Bone marrow (tissue), 2 donors: ENCODE measurements at places on chromosomes 16 and 17.

DNA sequence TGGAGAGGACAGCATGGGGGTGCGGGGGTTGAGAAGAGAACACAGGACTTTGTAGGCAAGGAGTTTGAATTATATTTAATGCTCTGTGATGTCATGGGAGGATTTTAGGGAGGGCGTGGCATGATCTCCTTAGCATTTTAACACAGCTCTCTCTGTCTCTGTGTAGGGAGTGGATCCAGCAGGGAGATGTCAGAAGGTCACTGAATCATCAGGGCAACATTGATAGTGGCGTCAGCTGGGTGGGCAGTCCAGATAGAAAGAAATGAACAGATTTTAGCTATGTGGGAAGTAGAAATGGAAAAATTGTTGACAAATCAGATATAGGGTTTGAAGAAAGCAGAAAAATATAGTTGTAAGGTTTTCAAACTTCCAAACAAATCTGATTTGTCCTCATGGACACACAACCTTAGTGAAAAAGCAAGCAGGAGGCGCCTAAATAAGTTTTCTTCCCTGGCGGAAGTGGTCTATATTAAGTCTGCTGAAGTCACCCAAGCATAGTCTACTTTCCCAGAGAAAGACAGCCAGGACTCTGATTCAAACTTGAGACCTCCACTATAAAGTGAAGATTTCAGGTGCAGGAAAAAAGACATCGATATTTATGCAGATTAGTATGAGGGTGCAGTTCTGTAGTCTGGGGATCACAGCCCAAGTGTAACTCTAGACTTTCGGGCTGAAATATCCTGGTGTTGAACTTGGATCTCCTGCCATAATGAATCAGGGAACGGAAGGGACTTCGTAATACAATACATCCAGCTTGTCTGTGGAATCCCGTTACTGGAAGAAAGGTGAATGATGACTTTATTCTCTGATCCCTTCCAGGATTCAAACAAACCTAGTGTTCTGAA lies 10.1 kb upstream of the PCTP start:
- no peak for DNase-seq

GRCh38 chr16:81440888-81441761 lies 3.5 kb upstream of the CMIP start:
- no peak for DNase-seq

DNA sequence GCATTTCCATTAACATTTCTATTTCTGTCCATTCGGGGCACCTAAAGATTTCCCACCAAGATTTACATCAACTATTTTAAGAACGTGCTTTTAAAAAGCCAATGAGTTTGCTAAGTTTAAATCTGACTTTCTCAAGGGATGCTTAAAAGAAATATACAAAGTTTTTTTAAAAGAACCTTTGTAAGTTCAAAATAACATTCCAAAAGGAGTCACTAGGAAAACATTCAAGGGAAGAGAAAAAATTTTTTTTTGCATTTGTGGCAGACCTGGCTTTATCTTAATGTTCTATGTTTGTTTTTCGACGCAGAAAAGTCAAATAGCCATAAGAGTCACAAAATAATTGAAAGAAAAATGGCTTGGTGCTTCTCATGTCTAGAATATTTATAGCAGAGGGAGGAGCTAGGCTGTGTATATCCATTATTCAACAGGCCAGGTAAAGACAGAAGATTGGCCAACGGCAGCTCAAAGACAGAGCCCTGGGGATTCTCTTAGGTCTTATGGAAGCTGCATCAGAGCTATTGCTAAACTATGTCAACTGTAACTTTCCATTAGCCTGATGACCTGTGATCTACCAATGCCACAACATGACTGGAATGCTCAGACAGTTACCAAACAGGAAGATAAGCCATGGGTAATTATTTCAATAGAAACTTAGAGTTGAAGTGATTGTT lies 37.8 kb upstream of the MYOCD start:
- DNase-seq: no peak

DNA sequence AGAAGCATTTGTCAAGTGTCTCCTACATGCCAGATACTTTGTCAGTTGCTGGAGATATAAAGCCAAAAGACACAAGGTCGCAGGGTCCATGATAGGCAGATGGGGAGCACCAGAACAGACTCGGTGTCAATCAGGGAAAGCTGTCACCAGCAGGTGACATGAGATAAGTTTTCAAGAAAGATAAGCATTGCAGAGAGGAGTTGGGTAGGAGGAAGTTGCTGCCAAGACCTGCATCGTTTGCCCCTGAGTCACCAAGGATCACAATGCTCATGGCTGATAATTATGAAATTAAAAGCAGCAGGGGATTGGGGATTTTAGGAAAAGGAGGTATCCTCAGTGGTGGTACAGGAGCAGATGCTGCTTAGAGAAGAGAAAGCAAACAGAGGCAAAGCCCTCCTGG lies 551.1 kb upstream of the CDH11 start:
- DNase-seq: no peak
